Stimulated activated CD8-positive, alpha-beta memory T cell treated with anti-CD3 and anti-CD28 coated beads, Interleukin-7, amount 100 ng/mL, for 1 hour (primary cell): ENCODE measurements at places on chromosomes 16 and 17.

- no peak for DNase-seq
Observed at GRCh38 chr17:66636111-66636510, 198.8 kb upstream of the CACNG5 start.

DNA sequence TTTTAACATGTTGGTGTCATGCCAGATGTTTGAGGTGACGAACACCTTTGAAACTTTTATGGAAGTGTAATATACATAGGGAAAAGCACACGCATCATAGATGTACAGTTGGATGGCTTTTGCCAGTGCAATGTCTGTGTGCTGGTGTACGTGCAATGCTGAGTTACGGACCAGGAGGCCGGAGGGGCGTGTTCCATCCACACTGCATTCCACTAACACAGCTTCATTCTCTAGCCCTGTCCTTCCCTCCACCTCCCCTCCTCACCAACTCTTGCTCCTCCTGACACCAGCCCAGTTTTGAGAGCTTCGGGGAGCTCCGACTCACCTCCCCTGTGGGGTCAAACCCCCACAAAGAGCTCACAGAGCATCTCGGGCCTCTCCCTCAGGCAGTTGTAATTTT lies 358.8 kb downstream of the C16orf95 start:
- DNase-seq, result no peak

- DNase-seq, result no peak
Observed at GRCh38 chr17:32954477-32954876, 26.5 kb downstream of the TMEM98 start.

DNA sequence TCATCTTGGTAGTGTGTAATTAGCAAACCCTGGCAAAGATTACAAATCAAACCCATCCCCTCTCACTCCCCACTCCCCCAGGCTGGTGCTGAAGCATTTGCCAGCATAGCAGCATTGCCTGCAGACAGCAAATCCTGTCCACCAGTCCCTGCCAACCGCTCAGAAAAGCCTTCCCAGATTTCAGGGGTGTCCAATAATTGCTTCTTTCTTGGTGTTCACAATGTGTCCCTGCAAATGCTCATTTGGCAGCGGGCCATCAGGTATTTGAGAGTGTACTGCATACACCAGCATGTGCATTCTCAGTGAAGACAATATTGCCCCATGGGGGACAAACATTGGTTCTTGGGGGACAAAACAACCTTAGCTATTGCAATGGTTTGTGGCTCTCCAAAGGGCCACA lies 28.2 kb downstream of the ORC6 start:
- DNase-seq, result no peak

GRCh38 chr17:64103391-64104364 lies 26.3 kb downstream of the ERN1 start:
- DNase-seq, result no peak

- no peak for DNase-seq
Observed at GRCh38 chr17:59470624-59471297, 94.6 kb upstream of the DHX40 start.

DNA sequence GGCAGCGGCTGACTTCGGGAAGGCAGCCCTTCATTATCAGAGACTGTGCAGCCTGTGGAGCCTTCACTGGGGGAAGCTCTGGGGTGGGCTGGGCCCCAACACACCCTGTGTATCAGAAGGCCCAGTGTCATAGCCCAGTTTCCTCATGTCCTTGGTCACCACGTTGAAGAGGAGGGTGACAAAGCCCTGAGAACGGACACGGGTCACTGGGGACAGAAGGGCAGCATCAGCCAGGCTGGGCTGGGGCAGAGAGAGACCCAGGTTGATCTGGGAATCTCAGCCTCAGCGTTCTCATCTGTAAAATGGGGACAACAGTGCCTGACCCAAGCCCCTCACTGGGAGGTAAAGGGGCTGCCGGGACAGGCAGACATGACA lies 19.3 kb downstream of the B9D1 start:
- no peak for DNase-seq

- DNase-seq, result no peak
Observed at GRCh38 chr16:75576384-75576811, 10.2 kb downstream of the GABARAPL2 start.

- no peak for DNase-seq
Observed at GRCh38 chr17:33039874-33040273, 48.2 kb downstream of the SPACA3 start.

DNA sequence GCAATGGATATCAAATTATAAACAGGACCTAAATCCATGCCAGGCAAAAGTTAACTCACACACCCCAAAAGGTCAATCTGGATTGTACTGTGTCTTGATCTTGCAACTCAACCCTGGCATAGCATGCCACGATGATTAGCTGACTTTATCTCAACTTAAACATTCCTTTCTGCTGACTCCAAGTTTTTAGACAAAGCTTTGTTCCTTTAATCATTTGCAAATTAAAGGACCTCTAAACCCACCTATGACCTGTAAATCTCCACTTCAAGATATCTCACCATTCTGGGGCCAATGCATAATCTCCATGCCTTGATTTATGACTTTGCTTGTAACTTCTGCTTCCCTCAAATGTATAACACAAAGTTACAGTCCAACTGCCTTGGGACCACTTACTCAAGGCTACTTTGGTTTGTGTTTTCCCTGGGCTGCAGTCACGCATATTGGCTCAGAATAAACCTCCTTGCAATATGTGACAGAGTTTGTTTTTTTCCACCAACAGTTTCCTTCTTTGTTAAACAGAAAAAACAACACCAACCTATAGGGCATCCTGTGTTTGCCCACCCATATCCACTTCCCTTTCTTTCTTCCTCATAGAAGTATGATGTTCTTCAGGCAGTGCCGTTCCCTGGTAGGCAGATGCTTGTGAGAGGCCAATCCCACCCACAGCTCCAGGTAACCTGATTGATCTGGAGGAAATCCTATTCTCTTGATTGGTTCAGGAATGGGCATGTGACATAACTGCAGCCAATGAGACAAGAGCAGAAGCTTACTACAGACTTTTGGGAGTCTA lies 390.6 kb upstream of the ERCC4 start:
- DNase-seq, result no peak

DNA sequence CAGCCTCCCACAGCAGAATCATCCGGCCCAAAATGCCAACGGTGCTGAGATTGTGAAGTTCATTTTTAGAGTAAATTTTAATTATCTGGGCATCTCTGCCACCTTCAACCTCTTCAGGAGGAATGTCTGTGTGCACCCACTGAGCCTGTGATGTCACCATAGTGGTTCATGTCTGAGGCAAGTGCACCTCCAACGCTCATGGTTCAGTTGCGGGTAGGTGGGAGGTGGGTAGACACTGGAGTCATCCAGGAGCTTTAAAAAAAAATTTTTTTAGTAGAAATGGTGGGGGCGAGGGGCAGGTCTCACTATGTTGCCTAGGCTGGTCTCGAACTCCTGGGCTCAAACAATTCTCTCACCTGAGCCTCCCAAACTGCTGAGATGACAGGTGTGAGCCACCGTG lies 1.9 kb downstream of the FLYWCH1 start:
- no peak for DNase-seq

GRCh38 chr16:85642762-85643358 lies 29.7 kb downstream of the GSE1 start:
- no peak for DNase-seq

DNA sequence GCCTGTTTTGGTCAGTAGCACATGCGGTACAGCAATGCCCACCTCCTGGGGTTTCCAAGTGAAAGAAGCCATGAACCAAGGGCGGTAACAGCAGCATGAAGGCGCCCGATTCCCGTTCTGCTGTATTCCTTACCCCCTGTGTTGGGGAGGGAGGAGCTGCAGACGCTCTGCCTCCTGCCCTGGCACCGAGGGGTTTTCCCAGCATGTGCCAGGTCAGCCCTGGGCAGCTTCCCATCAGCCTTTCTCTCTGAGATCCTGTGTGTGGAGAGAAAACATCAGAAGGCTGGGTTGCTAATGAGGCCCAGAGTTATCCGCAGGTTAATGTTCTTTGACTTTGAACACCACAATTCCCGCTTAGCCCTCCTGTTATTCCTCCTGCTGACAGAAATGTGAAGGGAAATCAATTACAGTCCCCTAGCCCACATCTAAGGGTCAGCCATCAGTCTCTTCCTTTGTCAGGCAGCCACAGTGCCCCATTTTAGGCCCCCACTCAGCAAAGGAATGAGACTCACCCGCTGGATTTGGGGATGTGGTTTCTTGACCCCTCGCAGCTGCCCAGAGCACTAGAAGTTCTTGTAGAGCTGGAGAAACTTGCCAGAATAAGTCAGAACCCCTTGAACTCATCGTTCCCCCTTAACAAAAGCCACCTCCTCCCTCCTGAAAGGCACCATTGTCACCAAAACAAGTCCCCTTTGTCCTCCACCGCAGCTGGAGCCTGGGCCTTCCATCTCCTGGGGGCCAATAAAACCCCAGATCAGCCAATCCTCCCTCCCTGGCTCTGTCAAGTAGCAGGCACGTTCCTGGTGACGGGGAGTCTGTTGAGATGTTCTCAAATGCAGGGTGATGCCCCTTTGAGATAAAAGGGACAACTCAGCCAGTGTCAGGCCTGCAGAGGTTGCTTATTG lies 168.5 kb downstream of the KATNIP start:
- no peak for DNase-seq

DNA sequence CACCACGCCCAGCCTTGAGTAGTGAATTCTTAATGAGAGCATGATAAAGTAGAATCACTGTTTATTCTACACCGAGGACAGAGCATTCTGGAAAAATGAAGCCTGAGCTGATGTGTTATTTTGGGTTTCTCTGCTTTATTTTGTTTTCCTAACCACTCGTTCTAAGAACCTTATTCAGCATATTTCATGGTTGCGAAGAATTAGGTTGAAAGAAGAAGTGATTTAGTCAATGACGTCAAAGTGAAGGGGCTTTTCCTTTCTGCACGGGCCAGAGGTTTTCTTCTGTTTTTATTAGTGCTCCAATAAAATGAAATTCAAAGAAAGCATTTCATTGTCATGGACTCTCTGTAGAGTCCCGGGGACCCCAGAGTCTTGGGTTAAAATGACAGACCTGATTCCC lies 178.5 kb downstream of the MAF start:
- no peak for DNase-seq

GRCh38 chr16:50279504-50279865 lies 13.1 kb downstream of the ADCY7 start:
- no peak for DNase-seq

- DNase-seq, result no peak
Observed at GRCh38 chr16:74480150-74481029, 59.1 kb upstream of the CLEC18B start.

- no peak for DNase-seq
Observed at GRCh38 chr17:40024901-40025300, 9.7 kb downstream of the CSF3 start.

DNA sequence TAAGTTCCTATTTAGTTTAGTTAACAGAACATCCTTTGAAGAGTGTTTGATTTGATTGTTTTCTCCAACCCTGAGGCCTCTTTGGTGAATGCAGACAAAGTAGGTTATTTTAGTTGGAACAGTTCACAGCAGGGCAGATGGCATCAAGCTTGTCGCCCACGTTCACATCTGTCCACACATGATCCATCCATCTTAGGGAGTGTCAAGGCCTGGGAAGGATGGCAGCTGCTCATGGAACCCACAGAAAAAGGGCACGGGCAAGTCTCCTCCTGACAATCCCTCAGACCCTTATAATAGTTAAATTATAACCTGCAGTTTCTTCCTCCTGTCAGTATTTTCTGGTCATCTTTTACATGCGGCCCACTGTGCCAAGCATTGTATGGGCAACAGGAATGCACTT lies 60.2 kb downstream of the KNOP1 start:
- no peak for DNase-seq

- DNase-seq, result no peak
Observed at GRCh38 chr16:18984435-18985005, 786 bp downstream of the TMC7 start.

- DNase-seq, result peak; percentile 46
Observed at GRCh38 chr17:6421700-6422604, 13.0 kb downstream of the AIPL1 start.

GRCh38 chr17:5919089-5919488 lies 151.1 kb upstream of the WSCD1 start:
- DNase-seq, result no peak

- DNase-seq, result no peak
Observed at GRCh38 chr17:62935523-62935922, 30.5 kb upstream of the TANC2 start.

DNA sequence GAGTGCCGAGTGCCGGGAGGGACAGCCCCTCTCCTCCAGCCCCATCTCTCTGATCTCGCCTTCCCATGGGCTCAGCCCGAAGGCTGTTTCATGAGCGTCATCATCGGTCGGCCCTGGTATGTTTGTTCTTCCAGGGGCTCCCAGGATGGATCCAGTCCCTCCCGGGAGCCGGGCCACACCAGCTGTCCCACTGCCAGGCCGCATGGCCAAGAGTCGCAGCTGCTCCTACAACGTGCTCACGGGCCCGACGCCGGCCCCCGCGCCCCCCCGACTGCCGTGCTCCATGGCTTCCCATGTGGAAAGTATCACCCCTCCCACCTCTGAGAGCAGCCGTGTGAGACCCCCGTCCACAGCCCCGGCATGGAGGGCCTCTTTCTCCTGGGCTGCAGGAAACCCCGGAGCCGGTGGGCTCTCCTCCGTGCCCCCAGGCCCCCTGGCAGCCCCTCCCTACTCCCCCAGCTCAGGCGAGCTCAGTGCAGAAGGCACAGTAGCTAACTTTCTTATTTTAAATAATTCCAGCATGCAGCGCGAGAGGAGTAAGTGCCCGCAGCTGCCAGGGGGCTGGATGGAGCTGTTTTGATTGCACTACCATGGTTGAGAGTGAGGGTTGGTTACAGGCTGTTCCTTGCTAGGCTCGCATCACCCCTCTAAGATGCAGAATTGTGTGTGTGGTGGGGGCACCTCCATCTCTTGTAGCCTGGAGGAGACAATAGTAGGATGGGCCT lies 26.6 kb upstream of the GSE1 start:
- no peak for DNase-seq

GRCh38 chr17:30519707-30520106 lies 42.5 kb downstream of the GOSR1 start:
- DNase-seq, result no peak

DNA sequence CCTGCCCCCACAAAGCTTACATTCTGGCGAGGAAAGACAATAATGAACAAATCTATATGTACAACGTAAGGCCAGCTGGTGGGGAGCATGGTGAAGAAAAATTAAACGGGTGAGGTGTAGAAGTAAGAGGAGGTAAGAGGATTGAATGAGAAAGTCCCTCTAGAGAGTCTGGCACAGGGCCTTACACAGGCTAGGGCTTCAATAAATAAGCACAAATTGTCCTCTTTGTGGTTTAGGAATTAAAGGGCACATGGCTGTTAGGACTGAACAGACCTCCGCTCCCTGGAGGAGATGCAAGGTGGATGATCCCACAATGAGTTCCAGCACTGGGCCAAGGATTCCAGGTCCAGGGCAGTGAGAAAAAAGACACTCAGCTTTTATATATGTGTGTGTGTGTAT lies 43.1 kb upstream of the HAPSTR1 start:
- DNase-seq, result no peak
